GM12892 (cell line): ENCODE measurements at places on chromosomes 5 and 9.
A peak's percentile ranks its signal among the peaks of the same experiment; 100 is the strongest.

DNA sequence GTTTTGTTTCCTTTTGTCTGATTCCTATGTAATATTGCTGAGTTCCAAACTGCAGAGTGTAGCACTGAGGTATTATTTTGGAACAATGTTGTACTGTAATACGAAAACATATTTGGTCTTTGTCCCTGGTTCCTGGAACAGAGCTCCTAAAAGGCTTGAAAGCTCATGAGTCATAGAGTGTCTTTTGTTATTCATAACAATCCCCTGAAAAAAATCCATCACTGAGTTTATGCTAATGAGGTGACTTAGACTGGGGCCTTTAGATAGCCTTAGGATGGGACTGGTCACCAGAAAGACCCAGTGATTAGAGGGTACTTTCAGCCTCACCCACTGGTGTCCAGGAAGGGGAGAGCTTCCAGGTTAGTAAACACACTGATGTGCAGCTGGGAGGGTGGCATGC lies 132.7 kb upstream of the POU5F2 start:
- DNase-seq = no peak

- DNase-seq = no peak
Observed at GRCh38 chr5:99369797-99370593, 441.2 kb upstream of the CHD1 start.

GRCh38 chr5:150428106-150428876 lies 15.6 kb upstream of the CD74 start:
- DNase-seq = no peak

DNA sequence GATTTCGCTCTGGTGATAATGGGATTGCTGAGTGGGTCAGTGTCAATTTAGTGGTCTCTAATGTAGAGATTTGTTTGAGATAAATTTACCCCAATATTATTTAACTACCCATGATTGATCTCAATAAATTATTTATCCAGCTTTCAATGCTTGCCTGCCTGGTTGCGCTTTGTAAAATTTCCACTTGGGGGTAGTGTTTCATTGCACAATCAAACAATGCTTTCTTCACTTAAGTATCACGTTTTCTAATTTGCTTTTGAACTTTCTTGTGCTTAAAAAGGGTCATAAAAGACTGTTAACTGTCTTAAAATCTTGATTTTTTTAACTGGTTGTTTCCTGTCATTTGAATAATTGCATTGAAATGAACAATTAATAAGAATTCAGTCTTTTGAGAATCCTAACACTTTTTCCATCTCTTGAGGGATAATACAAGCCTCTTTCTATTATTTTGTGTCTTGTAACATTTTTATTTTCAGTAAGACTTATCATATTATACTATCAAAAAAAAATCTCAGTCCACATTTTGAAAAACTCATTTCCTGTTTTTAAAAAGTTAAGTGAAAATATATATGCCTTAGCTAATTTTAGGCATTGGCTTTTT lies 18.7 kb downstream of the HSD17B4 start:
- DNase-seq = no peak

DNA sequence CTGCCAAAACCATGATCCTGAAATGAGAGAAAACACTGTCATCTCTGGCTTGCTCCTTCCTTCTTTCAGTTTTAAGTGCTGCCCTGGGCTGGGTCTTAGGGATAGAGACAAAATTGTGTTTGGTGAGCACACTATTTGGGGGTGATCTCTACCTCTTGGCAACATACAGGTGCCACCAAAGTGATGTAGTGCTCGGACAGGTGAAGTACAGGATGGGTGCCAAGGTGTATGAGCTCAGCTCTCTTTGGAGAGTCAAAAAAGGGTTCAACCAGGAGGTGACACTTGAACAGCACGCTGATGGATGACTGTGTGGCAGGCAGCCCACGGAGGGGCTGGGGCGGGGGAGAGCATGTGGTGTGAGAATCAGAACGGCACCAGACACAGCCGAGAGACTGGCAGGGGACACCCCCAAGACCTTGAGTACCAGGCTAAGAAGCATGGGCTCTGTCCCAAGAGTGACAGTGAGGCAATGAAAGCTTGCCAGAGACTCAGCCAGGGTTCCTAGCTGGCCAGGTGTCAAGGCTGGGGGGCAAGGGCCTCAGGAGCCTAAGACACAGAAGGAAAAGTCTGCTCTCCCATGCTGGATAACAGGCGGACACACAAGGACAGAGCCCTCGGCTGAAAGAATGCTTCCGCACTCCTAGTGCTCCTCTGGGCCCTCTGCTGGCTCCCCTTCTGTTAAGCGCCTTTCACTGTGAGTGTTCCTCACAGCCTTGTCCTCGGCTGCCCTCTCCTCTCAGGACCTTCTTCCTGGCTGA lies 2.5 kb downstream of the NHP2 start:
- DNase-seq = no peak

DNA sequence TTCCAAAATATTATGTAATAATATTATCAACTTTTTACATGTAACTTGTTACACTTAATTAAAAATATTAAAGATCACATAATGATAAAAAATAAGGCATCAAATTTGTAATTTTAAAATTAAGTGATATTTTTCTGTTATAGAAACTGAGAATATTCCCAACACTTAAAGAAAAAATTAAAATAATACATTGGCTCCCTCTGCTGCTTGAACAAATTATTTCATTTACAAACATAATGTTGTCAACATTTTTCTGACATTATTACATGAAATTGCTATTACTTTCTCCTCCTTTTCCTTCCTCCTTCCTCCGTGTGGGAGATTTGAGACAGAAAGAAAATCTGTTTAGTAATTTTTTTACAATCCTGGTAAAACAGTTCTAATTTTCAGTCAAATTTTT lies 42.3 kb downstream of the RNF180 start:
- DNase-seq = no peak

- DNase-seq = no peak
Observed at GRCh38 chr5:60538426-60538825, 161.5 kb downstream of the DEPDC1B start.

- no peak for DNase-seq
Observed at GRCh38 chr9:129405089-129405826, 215.6 kb downstream of the C9orf50 start.

GRCh38 chr9:87512311-87512710 lies 14.6 kb downstream of the DAPK1 start:
- no peak for DNase-seq

- DNase-seq = no peak
Observed at GRCh38 chr5:175163586-175164275, 280.3 kb downstream of the DRD1 start.

DNA sequence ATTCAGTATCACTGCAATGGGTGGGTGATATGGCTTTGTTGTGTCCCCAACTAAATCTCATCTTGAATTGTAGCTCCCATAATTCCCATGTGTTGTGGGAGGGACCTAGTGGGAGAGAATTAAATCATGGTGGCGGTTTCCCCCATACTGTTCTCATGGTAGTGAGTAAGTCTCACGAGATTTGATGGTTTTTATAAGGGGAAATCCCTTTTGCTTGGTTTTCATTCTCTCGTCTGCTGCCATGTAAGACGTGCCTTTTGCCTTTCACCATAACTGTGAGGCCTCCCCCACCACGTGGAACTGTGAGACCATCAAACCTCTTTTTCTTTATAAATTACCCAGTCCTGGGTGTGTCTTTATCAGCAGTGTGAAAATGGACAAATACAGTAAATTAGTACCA lies 9.5 kb upstream of the NANS start:
- no peak for DNase-seq

DNA sequence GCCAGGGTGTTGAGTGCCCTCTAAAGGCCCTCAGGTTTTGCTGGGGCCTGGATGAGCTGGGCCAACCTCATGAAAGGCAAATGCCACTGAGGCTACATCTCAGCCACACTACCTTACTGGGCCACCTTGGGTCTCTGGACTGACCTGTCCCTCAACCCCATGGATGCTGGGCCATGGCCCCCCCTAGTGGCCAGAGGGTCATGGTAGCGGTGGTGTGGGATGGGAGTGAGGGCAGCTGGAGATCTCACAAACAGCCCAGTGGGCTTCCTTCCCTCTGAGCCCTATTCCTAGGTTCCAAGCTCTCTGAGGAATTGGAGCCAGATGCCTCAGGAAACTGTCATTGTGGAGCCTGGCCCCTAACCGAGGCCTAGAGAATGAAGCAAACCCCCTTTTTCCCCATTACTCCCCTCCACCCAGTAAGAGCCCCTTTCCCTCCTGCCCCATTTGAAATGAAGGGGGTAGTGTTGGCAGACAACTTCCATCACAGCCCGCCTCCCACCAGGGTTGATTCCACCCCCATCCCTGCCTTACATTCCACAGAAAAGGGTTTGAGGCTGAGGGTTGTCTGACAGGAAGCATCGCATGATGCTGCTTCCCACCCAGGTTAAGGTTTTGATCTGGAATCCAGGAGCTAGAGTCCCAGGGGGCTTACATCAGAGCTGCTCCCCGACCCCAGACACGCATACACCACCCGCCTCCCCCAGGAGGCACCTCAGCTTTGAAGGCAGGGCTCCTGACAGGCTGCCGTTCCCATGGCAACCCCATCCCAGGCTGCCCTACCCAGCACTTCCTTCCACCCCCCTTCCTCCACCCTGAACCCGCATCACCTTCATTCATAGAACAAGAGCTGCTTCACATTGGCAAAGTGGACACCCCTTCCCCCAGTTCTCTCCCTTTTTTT lies 63.9 kb downstream of the PCDH1 start:
- peak; percentile 36 for DNase-seq

GRCh38 chr5:160649304-160649703 lies 202.7 kb downstream of the ATP10B start:
- DNase-seq = no peak

DNA sequence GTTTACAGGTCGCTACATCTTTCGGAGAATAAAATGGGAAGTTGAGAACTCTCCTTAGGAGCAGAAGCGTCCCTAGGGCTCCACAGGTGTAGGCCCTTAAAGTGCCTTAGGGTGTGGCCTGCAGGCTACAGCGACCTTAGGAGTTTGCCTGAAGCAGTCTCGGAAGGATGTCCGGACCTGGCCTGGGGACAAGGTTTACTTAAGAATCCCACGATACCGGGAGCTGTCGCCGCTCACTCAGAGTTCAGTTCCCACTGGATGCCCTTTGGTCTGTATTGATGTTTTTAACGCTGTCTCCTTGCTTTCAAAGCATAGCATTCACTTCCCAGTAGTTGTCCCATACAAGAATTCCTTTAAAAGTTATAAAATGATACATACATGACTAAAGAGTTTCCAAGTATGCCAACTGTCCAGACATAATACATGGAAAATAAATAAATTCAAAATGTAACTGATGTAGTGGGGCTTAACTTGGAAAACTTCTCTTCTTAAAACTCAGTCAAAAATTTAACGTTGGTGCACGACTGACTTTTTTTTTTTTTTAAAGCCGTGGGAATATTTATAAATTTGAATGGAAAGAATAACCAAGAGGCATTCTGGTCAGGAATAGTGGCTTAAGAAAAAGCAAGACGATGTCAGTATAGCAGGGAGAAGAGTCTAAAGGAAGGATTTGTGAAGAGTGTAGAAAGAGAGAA lies 848 bp downstream of the RAD50 start:
- peak; percentile 23 for DNase-seq

- no peak for DNase-seq
Observed at GRCh38 chr9:79731171-79731890, 159.6 kb downstream of the TLE4 start.

DNA sequence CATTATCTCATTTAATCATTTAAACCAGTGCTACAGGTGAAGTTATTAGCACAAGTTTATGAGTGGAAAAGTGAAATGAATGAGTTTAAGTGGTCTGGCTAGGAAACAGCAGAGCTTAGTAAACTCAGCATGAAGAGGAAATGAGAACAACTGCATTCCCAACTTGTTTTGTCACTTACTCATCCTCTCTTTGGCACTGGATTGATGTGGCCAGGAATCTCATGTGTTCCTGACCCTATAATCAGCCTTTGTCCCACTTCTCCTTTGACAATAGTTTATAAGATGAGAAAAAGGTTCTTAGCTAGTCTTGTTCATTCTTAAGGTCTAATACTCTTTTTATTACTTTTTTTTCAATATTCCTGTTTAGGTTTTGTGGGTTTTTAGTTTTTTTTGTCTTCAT lies 559.2 kb upstream of the TLE4 start:
- DNase-seq = no peak

DNA sequence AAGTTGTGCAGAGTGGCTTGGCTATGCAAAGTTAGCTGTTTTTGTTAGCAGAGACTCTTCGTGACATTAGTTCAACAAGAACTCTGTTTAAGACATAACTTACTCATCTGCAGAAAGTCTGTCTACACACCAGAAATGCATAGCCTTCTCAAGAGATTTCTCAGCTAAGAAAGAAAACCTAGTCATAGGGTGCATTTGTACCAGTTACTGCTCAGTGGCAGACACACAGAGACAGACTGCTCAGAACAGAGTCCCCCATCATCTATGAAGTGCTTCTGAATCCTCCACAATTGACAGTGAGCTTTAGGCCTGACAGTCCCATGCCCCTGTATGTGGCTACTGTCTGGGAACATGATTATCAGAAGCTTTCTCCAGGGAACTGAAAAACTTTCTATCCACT lies 56.1 kb upstream of the IFNK start:
- DNase-seq = no peak

DNA sequence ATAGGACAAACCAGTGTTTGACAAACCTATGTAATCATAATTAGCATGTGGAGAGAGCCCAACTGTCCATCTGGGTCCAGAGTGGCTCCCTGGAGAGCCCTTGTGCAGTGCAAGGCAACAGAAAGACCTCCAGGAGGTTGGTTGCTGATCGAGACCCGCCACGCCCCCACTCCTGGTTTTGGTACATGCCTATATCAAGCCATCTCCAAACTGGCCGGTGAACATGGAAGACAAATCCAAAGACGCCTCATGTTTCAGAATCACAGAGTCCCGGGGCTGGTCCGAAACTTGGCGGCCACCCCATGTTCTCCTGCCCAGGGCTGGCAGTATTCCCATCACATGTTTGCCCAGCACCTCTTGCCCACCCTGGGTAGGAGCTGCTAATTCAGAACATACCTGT lies 140.2 kb downstream of the PAX5 start:
- no peak for DNase-seq

DNA sequence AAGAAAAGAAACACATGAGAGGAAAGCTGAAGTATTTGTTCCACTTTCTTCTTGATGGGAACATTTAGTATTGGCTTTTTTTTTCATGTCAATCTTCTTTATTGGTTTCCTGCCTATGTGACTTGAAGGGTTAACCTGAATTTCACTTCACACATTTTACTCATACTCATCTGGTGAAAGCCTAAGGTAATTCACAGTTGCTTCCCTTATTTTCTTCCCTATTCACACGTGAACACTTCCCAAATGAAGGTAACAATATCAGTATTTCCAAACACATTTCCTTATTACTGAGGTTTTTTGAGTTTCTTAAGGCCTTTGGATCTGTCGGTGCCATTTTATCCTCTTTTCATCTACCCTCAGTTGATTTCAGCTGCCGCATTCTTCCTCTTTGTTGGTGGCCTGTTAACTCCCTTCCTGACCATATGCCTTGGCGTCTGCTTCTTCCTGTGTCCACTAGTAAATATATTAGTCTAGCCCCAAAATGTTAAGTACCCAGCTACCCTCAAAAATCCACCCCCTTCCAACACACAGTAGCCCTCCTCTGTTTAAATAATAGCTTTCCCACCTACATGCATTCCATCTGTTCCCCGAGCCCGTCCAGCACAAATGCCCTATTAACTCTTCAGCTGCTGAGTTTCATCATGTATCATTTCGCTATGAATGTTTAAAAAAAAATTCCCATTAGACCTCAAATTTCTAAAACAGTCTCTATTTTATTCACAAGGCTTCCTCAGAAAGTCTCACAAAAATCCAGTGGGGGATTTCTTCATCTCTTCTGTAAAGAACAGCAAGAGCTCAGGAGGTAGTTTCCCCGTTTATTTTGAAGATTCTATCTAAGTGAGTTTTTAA lies 97.3 kb downstream of the USP20 start:
- no peak for DNase-seq

GRCh38 chr9:92158097-92158601 lies 42.9 kb upstream of the SPTLC1 start:
- DNase-seq = no peak
